ENCODE measurements at places on chromosomes 4 and X. TPM values are rescaled to one million over a fixed set of nuclear protein-coding genes. Genes with fewer than 3 reads are reported as not detected.

PAGE2B gene
- total RNA-seq = not detected

FTSJ1 gene
- total RNA-seq = 64.6 TPM

ARHGAP10 gene
- total RNA-seq = 7.6 TPM

TMEM131L gene
- 4.5 TPM for total RNA-seq

CLDN22 gene
- total RNA-seq = not detected

SLC6A8 gene
- total RNA-seq = 14.5 TPM

XAGE2 gene
- not detected for total RNA-seq

MRPS18C gene
- total RNA-seq = 35.3 TPM

KDR gene
- total RNA-seq = not detected

ADH4 gene
- total RNA-seq = not detected

ADH1B gene
- total RNA-seq = not detected

GRCh38 chrX:90012395-90012794 is 90.7 kb downstream of the TGIF2LX start:
- no peak for DNase-seq

DNA sequence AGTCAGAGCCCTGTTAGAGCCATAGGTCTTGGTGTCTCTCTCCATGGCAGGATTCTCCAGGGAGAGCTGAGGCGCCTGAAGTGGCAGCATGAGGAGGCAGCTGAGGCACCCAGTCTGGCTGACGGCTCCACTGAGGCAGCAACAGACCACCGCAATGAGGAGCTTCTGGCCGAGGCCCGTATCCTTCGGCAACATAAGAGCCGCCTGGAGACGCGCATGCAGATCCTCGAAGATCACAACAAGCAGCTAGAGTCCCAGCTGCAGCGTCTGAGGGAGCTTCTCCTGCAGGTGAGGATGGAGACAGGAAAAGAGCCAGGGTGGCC is 32.9 kb downstream of the TAF7L start:
- no peak for DNase-seq

DNA sequence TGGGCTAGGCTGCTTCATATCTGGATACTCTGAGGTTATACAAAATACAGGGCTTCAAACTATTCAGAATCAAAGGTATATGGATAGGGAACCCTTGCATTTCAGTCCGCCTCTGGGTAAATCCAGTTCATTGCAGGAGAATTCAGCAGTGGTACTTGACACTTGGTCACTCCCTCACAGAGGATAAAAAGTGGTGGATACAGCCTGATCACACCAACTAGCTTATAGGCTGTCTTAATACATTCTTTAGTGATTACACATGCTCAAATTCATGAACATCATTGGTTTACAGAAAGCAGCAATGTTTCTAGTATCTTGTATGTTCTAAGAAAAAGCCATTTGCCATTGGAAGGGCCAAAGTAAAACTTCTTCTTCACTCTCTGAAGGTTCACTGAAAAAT is 104.8 kb upstream of the PDE5A start:
- no peak for DNase-seq

DNA sequence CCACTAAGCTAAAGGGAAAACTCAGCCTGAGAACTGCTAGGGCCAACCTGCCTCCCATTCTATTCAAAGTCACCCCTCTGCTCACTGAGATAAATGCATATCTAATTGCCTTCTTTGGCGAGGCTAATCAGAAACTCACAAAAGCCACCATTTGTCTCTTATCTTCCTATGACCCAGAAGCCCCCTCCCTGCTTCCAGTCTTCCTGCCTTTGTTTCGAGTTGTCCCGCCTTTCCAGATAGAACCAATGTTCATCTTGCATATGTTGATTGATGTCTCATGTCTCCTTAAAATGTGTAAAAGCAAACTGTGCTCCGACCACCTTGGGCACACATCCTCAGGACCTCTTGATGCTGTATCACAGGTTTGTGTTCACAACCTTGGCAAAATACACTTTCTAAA is 459.8 kb downstream of the FSTL5 start:
- no peak for DNase-seq

- no peak for DNase-seq
Observed at GRCh38 chr4:162506253-162506652, 342.5 kb upstream of the FSTL5 start.

DNA sequence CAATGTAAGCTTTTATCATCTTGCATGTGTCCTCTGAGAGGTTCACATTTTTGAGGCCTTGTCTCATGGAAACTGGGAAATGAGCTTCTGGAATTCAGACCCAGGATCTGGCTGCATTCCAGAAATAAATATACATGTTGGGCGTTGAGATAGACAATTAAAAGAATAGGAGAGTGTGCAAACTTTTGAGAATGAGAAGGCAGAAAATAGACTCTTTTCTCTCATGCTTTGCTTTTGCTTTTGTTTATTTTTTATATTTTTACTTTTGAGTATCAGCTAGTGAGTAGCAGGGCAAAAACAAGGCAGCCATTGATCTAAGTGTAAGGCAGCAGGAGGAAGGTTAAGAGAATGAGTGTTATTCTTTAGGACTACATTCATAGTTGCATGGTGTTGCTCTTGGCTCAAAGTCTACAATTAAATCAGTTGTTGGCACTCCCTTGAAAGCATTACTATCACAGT is 12.4 kb downstream of the SHROOM3 start:
- no peak for DNase-seq

GRCh38 chr4:147110473-147111367 is 165.1 kb upstream of the TTC29 start:
- no peak for DNase-seq

- DNase-seq = peak; percentile 34
Observed at GRCh38 chrX:21255032-21255618, 119.1 kb upstream of the CNKSR2 start.

GRCh38 chr4:56979421-56980072 is 851 bp downstream of the POLR2B start:
- DNase-seq = peak; percentile 4

DNA sequence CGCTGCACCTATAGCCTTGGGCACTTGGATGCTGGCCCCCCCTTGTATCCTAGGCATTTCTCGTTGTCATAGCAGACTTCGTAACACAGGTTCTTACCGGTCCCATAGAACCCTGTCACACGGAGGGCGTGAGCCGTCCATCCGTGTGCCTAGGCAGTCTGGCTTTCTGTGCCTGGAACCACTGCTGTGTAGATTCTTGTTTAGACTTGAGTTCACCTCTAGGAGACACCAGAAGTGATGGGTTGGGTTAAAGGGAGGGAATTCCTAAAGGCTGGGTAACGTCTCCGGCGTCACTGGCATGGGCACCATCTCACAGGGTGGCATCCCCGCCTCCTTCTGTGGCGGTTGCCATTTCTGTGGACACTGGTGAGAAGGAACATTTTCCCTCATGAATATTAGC is 13.5 kb upstream of the NKX1-1 start:
- DNase-seq = no peak

GRCh38 chr4:102439236-102439614 is 61.9 kb upstream of the NFKB1 start:
- peak; percentile 10 for DNase-seq

DNA sequence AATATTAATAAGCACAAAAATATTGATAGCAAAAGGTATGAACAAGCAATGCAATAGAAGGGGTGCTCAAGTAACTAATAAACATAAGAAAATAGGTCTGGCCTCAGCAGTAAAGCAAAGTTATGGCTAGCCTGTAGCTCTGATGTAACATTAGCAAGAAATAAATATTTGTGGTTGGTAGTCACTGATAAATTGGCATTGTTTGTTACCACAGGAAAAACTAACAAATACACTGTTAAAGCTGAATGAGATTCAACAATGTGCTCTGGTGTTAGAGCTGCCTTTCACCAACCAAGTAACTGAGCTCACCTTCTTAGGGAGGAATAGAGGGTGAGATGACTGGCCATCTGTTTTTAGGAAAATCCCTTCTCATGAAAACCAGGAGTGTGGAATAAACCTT is 71.4 kb downstream of the AREG start:
- DNase-seq = no peak

GRCh38 chr4:183659872-183660242 is 764 bp downstream of the TRAPPC11 start:
- no peak for DNase-seq

- DNase-seq = no peak
Observed at GRCh38 chrX:7027071-7027470, 120.4 kb upstream of the STS start.

- DNase-seq = no peak
Observed at GRCh38 chrX:11363069-11363594, 69.9 kb downstream of the AMELX start.

DNA sequence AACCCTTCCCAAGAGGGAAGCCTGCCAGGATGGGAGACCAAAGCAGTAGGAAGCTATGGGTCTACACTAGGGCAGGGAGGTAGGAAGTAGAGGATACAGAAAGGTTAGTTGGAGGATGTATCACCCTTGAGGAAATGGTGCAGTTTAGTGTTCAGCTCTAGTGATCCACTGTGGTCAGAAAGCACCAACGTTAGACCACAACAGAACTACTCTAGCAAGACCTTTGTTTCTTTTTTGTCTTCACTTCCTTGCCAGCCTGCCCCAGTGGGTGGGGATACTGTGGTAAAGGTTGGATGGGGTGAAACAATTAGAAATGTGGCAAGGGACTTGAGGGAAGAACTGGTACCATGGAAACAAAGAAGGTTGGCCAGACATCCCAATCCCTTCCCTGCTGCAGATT is 83.3 kb downstream of the DDIT4L start:
- DNase-seq = no peak

DNA sequence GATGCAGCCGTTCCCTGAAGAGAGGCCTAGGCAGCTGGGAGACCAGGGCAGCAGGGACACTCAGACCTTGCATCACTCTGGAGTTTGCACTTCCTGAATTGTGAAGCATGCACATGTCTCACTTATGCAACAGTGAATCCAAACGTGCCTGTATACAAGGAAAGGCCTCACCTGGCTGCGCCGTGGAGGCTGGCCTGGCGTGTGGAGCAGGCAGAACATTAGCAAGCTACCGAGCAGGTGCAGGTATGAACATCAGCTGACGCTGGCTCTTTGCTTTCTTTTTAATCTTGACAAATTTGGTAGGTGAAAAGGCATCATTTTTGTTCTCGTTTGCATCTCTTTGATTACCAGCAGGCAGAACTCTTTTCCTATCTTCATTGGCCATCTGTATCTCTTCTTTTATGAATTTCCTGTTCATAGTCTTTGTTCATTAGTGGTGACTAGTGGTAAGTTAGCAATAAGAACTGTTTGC is 37.1 kb upstream of the IRAK1 start:
- DNase-seq = peak; percentile 34

DNA sequence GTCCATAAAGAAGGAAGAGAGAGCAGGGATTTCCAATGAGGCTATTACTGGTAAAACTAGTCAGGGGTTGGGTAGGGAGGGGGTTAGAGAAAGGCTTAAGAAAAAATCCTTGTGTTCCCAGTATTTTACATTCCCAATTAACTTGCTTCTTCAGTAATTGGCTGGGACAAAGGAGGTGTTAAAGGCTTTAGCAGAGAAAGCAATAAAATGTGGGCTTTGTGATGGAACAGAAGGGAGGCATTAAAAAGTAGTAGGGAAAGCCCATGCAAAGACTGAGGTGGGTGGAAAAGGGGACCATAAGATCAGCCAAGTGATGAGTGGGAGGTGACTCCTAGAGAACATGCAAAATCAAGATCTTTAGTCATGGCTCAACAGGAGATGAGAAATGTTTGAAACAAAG is 1467.2 kb downstream of the RPA4 start:
- no peak for DNase-seq

DNA sequence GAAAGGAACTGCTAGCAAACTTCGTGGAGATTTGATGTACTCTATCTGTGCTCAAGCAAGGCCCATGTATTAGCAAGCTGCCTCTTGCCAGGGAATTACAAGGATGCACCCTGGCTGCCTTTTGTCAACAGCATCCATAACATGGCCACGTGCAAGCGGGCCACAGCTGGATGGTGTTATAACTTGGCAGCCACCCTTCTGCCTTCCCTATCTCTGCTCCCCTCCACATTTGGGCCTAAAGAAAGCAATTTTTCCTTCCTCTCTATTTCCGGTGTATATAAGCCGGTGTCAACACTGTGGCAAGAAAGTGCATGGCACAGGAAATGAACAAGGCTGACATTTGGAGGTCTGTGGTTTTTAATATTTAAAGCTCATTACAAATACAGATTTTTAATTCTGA is 94.8 kb downstream of the CLNK start:
- DNase-seq = no peak

- no peak for DNase-seq
Observed at GRCh38 chr4:7330031-7330596, 104.6 kb downstream of the PSAPL1 start.

- no peak for DNase-seq
Observed at GRCh38 chr4:187416216-187416615, 579.4 kb upstream of the ZFP42 start.

- peak; percentile 2 for DNase-seq
Observed at GRCh38 chr4:56575820-56576429, 70.3 kb downstream of the ARL9 start.

DNA sequence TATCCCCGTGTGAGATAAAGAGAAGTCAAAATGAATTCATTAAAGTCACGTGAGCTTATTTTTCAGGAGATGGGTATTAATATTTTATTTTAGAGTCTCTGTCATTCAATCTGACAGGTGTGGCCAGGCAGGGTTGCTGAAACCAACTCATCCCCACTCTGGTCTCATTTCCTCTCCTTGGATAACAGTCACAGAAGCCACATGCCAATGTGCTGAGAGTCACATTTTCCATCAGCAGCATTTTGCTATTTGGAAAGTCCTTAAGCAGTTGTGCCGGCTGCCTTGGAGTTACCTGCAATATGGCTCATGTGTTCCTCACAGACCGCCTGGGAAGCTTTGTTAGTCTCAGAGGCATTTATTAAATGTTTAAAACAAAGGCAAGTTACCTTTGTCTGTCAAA is 302.3 kb downstream of the DCHS2 start:
- no peak for DNase-seq

DNA sequence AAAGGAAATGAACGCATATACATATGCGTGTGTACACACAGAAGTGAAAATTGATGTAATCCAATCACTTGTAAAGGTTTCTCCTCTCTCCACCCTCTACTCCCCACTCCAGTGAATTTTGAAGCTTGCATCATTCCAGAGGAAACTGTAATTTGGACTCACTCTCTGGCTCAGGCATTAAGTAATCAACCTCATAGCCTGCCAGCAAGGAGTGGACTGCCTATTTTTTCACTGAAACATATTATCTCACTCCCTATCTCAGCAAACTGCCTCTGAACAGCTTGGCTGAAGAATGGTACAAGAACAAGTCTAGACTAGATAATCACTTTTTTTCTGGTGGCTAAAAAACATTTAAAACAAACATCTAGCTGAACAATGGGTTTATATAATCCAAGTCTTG is 124.2 kb downstream of the C4orf51 start:
- DNase-seq = peak; percentile 70

DNA sequence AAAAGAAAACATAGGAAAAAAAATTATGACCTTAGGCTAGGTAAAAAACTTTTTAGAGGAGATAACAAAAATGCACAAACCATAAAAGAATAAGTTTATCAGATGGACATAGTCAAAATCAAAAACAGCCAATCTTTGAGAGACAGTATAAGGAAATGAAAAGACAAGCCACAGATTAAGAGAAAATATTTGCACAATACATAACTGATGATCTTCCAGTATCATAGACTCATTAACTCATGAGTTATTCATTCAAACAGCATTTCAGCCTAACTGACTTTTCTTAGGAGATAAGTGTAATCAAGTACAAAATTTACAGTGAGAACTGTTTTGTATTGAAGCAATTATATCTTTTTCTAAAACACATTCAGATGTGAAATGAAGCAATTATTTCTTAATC is 183.8 kb downstream of the FBXO8 start:
- no peak for DNase-seq
